Activated CD8-positive, alpha-beta memory T cell treated with anti-CD3 and anti-CD28 coated beads, Interleukin-2, amount 50 U/mL, for 4 hours (primary cell): ENCODE measurements at places on chromosomes 6 and 20.

GRCh38 chr6:110447761-110448160, 28.7 kb downstream of the SLC22A16 start:
- no peak for DNase-seq

DNA sequence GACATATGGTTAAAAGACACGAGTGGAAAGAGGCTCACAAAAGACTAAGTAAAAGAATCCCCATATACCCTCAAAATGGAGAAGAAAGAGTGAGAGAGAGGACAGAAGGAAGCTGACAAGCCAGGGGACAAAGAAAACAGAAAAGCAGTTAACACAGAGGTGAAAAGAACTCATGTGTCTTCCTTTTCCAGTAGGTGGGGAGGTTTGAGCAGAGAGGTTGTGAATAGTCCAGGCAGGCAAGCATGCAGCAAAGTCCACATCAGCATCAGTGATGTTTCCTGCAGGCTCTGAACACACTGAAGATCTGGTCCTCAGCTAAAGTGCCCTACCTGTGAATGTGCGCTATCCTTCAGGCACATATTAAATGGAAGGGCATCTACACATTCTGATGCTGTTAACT, 196.5 kb upstream of the IRAK1BP1 start:
- DNase-seq, result no peak

DNA sequence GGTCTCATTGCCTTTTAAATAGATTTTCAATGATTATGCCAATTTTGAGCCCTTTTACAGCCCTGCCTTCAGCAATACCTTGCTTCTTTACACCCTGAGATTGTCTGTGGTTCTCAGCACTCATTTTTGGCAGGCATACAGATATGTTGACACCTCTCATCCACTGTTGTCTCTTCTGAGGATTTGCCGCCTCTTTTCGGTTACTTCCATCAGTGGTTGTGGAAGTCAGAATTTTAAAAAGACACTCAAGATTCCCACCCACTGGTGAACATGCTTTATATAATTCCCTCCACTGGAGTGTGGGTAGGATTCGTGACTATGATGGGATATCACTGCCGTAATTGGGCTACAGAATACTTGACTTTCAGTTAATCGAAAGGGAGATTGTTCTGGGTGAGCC, 37.4 kb upstream of the KIF13A start:
- DNase-seq, result no peak

GRCh38 chr20:37566590-37567330, 39.1 kb upstream of the BLCAP start:
- no peak for DNase-seq

DNA sequence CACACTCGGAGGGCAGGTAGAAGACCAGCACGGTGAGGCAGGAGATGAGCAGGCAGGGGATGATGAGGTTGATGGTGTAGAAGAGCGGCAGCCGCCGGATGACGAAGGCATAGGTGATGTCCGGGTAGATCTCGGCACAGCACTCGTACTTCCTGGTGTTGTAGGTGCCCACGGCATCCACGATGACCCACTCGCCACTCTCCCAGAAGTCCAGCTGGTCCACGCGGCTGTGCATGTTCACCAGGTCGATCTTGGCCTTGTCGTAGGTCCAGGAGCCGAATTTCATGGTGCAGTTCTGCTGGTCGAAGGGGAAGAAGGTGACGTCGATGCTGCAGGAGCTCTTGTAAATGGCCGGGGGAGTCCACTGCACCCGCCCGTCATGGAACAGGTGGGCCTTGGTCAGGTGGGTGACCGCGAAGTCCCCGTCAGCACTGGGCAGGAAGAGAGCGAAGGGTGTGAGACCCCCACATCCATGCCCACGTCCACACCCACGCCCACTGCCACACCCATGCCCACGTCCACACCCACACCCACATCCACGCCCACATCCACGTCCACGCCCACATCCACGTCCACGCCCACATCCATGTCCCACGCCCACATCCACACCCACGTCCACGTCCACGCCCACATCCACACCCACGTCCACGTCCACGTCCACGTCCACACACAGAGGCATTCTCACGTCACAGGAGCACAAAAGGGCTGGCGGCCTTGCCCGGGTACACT, 10.4 kb downstream of the CHRNA4 start:
- DNase-seq, result no peak

DNA sequence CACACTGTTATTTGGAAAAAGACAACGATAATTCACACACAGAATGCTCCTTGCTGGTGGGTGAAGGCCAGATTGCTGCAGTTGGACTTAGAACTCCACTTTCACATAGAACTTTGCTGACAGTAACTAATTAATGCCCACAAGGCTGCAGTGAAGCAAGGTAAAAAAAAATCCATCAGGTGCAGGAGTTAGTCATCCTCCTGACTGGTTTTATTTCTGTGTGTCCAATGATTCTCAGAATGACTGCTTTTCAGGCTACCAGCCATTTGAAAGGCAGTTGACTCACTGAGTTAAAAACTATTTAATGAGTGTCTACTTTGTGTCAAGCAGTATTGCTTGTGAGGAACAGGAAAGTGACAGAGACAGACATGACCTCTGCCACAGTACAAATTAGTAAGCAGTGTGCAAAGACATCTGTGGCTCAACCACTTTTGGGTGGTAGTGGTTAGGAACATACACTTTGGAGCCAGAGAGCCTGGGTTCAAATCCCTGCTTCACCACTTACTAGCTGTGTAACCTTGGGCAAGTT, 41.9 kb downstream of the ELOVL5 start:
- DNase-seq, result no peak

- DNase-seq, result no peak
Observed at GRCh38 chr20:56373942-56374341, 15.2 kb downstream of the FAM210B start.
